Type B pancreatic cell (in vitro differentiated cells): ENCODE measurements at places on chromosomes 7 and 10. TPM values are rescaled to one million over a fixed set of nuclear protein-coding genes. Genes with fewer than 3 reads are reported as not detected.

HGF gene
- total RNA-seq: 0.98 and 4.9 TPM in 2 replicates

DNA sequence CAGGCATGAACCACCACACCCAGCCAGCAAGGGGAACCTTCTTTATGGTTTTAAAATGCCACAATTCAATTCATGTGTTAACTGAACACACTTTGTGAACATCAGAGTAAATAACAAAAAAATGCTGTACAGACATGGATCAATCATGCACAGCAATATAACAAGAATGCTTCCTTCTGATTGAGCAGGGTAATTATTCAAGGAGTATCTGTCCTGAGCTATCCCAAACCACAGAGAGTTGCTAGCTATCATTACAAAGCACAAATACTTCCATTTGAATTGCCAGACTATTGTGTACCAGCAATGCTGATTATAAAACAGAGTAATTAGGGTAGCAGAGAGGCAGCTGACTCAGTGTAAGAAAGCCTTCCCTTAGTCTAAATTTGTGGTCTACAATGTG is 11.3 kb upstream of the RHOBTB1 start:
- no peaks in the 10 kb centered on the region for H3K36me3 ChIP-seq
- no peak overlapping the region for H3K4me3 ChIP-seq
- H3K4me1 ChIP-seq: no peaks in the 10 kb centered on the region
- no peaks in the 10 kb centered on the region for H3K27me3 ChIP-seq
- H3K27ac ChIP-seq: no peak overlapping the region
- DNase-seq: no peak

- H3K36me3 ChIP-seq: no peaks in the 10 kb centered on the region
- no peak overlapping the region for H3K4me3 ChIP-seq
- no peaks in the 10 kb centered on the region for H3K27me3 ChIP-seq
- no peak for DNase-seq
These were observed 28.2 kb upstream of the AKAP9 start for GRCh38 chr7:91912494-91912893.

DNA sequence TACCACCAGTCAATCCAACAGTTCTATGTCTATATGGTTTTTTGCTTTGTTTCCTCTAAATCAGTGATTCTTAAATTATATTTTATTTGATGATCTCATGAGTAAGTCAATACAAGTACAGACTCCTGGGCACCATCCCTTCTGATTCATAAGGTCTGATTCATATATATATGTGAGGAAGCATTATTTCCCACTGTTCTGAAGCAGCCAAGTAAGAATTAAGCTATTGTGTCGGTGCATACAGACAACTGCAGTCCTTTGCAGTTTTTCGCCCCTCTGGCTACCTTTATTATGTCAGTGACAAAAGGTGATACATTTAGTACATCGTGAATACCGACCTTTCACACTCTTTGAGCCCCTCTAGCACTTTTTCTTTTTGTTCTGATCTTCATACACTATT is 1079.6 kb upstream of the C7orf33 start:
- no peaks in the 10 kb centered on the region for H3K27me3 ChIP-seq
- DNase-seq: no peak
- H3K4me3 ChIP-seq: no peak overlapping the region
- no peaks in the 10 kb centered on the region for H3K36me3 ChIP-seq
- H3K4me1 ChIP-seq: peaks cover 8% of the 10 kb centered on the region

DNA sequence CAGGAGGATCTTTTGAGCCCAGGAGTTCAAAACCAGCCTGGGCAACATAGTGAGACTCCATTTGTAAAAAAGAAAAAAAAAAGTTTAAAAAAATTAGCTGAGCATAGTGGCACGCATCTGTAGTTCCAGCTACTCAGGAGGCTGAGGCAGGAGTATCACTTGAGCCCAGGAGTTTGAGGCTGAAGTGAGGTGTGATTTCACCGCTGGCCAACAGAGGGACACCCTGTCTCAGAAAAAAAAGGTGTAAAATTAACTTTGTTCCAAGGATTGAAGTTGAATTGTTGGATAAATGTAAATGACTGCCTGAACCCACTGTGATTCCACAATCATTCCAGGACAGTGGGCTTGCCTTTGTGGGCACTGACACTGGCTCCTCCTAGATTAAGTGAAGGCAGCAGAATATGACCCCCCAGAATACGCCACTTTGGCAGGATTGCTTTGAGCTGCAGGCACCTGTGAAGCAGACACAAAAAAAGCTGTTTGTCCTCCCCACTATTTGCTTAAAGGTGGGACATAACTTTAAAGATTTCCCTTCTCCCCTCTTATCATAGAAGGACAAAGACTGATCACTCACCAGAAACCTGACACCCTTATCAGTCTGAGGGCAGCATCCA is 57.2 kb upstream of the FOXI2 start:
- no peak for DNase-seq
- no peak overlapping the region for H3K27ac ChIP-seq
- H3K27me3 ChIP-seq: peaks cover 16% of the 10 kb centered on the region
- H3K4me3 ChIP-seq: no peak overlapping the region
- no peaks in the 10 kb centered on the region for H3K36me3 ChIP-seq
- no peaks in the 10 kb centered on the region for H3K4me1 ChIP-seq

GRCh38 chr10:70880077-70880534 is 8.3 kb downstream of the PCBD1 start:
- H3K4me1 ChIP-seq: peaks cover 7% of the 10 kb centered on the region
- no peak overlapping the region for H3K27ac ChIP-seq
- no peaks in the 10 kb centered on the region for H3K27me3 ChIP-seq
- peaks cover 37% of the 10 kb centered on the region for H3K36me3 ChIP-seq
